ENCODE measurements at places on chromosomes 3 and 15.

DNA sequence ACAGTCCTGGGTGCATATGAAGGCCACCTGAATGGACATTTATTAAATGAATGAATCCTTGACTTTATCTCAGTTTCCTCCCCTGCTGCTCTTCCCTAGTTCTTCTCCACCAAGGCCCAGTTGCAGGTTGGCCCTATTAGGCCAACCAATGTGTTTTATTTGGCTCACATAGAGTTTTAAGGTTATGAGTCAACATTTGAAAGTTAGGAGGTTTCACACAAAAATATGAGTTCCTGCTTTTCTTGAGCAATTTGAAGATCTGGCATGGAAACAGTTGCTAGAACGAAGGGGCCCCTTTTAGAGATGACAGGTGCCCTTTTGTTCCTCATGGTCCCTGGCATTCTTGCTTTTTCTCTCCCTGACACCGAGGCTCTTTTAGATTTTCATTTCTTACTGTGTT lies 83.0 kb upstream of the PDZRN3 start:
- no peak overlapping the region for H3K4me3 ChIP-seq
- H3K27me3 ChIP-seq, result no peaks in the 10 kb centered on the region
- H3K36me3 ChIP-seq, result no peaks in the 10 kb centered on the region
- DNase-seq, result no peak
- no peaks in the 10 kb centered on the region for H3K4me1 ChIP-seq
- H3K27ac ChIP-seq, result peak overlapping the region; percentile 57

- H3K27me3 ChIP-seq, result no peaks in the 10 kb centered on the region
- peaks cover 9% of the 10 kb centered on the region for H3K4me1 ChIP-seq
- H3K36me3 ChIP-seq, result peaks cover 6% of the 10 kb centered on the region
- H3K4me3 ChIP-seq, result no peak overlapping the region
- DNase-seq, result no peak
- no peak overlapping the region for H3K27ac ChIP-seq
Observed at GRCh38 chr15:64070965-64071851, 22.4 kb downstream of the CIAO2A start.

- no peak overlapping the region for H3K27ac ChIP-seq
- H3K27me3 ChIP-seq, result no peaks in the 10 kb centered on the region
Observed at GRCh38 chr3:11434017-11434526, 161.9 kb downstream of the ATG7 start.

DNA sequence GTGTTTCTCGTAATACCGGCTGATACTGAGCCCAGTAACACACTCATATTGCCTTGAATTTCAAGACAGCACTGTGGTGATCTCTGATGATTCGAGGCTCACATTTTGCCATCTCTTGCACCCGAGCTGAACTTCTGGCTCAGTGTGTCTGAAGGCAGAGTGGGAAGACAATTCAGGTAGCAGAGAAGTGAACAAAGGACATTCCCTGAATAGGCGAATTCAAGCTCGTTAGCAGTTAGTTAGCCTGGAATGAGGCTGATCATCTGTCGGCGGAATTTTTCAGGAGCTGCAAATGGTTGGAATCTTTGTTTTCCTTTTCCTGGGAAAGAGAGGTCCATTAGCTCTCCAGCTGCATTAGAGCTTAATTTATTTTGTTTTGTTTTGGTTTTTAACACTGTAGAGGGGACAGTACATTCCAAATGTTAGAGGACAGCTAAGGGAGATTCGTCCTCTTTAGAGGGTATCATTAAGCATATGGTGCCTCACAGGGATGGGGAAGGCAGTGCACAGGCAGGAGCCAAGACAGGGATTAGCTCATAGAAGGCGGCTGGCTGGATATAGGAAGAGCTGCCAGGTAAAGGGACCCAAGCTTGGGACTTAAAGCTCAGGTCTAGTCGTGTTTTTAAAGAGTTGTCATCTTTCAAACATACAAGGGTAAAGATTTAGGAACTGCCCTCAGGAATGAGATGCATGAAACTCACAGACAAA lies 119.7 kb upstream of the DLG1 start:
- no peak for DNase-seq
- no peak overlapping the region for H3K27ac ChIP-seq
- no peaks in the 10 kb centered on the region for H3K4me1 ChIP-seq

DNA sequence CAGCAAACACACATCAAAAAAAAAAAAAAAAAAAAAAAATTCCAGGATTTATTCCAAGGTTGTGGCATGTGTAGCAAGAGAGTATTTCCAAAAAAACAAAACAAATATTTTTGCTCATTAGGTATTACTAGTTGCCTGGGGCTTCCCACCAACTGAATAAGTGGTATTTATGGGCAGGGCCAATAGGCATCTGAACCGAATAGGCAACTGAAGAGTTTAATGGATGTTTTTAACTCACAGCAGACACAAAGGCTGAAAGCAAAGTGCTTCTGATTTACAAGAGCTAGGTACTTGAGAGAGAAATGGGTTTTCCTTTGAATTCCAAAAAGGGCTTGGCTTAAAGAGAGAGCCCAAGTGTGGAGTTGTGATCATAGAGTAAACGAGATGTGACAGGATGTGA lies 21.4 kb downstream of the EIF4E3 start:
- DNase-seq, result no peak
- peaks cover 4% of the 10 kb centered on the region for H3K4me1 ChIP-seq
- H3K27ac ChIP-seq, result no peak overlapping the region
- no peak overlapping the region for H3K4me3 ChIP-seq

DNA sequence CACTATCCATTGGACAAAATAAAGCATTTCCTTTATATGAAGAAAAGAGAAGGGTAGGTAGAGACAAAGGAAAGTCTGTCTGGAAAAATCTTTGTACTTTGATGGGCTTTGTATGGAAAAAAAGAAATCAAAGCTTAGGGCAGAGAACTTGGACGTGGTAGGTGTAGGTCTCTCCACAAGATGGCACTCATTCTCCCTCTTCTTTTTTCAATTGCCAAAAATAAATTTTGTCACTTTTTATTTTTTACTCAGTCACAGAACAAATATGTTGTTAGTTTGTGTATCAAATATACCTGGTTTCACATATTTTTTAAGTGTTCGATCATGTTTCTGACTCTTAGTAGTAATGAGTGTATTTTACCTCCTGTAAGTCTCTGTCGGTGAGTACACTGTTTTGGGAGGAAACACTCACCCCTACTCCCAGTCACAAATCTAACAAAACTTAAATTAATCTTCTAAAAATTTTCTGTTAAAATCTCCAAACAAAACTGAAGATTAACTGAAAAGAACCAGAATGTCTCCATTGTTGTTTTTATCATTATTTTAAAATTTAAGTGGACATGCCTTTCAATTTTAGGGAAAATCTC lies 415.8 kb upstream of the GOLIM4 start:
- no peaks in the 10 kb centered on the region for H3K36me3 ChIP-seq
- no peaks in the 10 kb centered on the region for H3K27me3 ChIP-seq
- no peak overlapping the region for H3K27ac ChIP-seq
